ENCODE measurements at places on chromosomes 1 and 21.

- DNase-seq = no peak
Observed at GRCh38 chr1:212718499-212718898, 18.9 kb upstream of the BATF3 start.

DNA sequence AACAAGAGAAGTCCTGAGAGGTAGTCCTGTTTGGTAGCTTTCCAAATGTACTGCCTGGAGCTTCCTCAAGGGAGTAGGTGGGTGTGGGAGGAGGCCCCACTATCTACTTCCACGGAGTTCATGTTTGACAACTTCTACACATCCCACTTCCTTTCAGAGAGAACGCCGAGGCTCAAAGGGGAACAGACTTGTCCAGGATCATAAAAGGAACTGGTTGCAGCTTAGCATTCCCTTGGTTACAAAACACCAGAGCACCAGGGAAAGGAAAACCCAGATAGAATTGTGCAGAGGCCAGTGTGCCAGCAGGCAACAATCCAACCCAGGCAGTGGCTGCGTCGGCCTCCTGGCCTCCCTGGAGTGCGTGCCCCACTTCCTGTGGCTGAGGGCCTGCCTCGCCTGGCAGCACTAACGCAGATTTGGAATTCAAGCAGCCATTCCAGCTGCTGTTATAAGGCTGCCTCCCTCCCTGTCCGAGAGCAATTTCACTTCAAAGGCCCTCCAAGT, 4.2 kb upstream of the RAP1GAP start:
- peak; percentile 73 for DNase-seq

DNA sequence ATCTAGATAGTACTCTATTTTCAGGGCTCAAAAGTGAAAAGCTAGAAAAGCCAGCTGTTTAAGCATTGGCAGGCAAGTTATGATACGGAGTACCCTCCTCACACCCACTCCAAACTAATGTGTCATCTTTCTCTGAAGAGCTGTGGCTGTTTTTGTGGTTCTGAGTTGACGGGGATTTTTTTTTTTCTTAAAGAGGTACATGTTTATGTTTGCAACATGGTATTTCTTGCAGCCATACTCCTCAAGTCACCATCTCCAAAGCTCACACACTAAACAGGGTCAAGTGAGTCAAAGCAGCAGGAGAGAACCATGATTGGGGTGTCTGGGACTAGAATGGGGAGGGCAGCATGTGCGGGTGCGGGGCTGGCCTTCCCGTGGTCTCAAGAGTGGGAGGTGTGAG, 347.2 kb downstream of the DISC1 start:
- DNase-seq = no peak

- no peak for DNase-seq
Observed at GRCh38 chr1:28591708-28592320, at the start of gene RAB42. TSS of gene RAB42 (plus strand) at chr1:28592265. CDS start at chr1:28592512, 247 bp downstream.

GRCh38 chr1:151935894-151936602, 26.7 kb upstream of the THEM4 start:
- DNase-seq = no peak

- peak; percentile 47 for DNase-seq
Observed at GRCh38 chr1:222048094-222048595, 306.3 kb upstream of the DUSP10 start.

DNA sequence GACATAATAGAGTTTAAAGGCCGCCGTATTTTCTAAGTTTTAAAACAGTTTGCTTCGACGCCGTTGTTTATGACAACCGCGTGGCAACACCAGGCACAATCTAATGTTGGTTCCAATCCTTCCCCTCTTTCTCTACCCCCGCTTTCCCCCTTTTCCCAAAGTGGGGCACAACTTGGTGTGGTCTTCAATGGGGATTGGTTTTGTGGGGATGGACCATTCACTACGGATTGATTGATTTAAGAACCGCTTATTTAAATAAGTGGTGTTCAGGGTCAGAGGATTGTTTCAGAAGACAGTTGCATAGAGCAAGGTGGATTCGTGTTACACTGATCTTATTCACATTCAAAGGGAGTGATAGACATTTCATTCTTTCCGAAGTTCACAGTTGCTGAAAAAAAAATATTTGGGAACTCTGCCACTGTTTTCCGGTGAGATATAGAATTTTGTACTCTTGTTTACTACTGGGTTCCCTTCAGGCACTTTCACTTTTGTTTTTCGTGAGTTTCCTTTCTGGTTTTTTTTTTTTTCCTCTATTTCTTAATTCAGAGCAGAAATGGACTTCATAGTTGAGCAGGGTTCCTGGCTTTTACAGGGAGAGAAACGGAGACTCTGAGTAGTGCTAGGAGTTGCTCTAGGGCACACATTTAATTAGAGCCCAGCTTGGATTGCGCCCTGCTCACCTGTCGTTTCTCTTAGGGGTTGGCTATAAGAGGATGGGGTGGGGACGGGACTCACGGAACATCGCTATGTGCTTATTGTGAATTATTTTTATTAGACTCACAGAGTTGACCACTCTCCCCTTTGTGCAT, 79.6 kb upstream of the AK4 start:
- peak; percentile 13 for DNase-seq

DNA sequence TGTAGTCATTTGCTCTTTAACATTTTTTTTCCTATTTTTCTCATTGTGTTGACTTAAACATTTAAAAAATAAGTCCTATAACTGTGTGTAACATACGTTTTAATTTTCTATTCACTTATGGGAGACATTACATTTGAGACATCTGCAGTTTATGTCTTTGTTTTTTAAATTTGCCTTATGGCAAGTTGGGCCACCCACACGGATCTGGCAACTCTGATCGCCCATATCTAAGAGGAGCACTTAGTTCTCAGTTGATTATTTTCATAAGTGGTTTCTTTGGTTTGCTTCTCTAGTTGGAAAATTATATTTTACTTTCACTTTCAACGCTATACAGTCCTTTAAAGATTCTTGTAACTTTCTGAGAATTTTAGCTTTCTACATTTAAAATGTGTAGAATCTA, 13.8 kb upstream of the ZNF124 start:
- DNase-seq = no peak

GRCh38 chr1:84278905-84279304, 22.6 kb upstream of the SAMD13 start:
- no peak for DNase-seq

DNA sequence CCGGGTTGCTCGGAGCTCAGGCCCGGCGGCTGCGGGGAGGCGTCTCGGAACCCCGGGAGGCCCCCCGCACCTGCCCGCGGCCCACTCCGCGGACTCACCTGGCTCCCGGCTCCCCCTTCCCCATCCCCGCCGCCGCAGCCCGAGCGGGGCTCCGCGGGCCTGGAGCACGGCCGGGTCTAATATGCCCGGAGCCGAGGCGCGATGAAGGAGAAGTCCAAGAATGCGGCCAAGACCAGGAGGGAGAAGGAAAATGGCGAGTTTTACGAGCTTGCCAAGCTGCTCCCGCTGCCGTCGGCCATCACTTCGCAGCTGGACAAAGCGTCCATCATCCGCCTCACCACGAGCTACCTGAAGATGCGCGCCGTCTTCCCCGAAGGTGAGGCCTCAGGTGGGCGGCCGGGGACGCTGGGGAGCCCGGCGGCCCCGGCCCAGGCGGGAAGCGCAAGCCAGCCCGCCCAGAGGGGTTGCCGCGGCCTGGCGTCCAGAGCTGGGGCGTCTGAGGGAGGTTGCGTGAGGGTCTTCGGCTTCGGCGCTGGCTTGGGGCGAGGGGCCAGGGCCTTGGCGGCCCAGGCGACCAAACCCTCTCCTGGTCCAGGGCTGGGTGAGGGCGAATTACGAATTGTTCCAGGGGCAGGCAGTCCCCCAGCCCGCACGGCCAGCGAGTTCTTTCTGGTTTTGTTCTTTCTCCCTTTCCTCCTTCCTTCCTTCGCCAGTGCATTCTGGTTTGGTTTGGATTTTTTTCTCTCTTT, 805 bp downstream of the SIM2 start:
- DNase-seq = no peak

GRCh38 chr1:72637593-72637992, 355.3 kb upstream of the NEGR1 start:
- DNase-seq = no peak

- DNase-seq = no peak
Observed at GRCh38 chr1:207878939-207879338, 32.0 kb downstream of the CD34 start.

GRCh38 chr1:222104694-222105392, 363.0 kb upstream of the DUSP10 start:
- no peak for DNase-seq

DNA sequence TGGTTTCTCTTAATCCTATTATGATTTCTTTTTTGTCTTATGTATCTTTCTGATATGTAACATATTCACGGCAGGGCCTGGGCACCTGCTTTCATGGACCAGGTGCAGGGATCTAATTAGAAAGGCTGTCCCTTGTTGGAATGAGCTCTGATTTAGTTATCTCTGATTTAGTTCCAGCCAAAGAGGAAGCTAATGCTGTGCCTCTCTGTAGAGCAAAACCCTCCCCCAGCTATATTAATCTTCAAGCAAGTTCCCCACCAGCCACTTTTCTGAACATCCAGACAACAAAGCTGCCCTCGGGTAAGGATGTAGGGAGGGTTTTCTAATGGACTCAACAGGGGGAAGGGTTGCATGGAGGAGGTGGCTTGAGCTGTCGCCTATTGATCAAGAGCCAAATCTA, 6.1 kb downstream of the TSACC start:
- DNase-seq = no peak

GRCh38 chr21:14353231-14353630, 29.7 kb downstream of the HSPA13 start:
- DNase-seq = no peak

All from stromal cell of bone marrow (primary cell).